ENCODE measurements at places on chromosomes 11 and 22. TPM values are rescaled to one million over a fixed set of nuclear protein-coding genes. Genes with fewer than 3 reads are reported as not detected.

OR5T3 gene
- total RNA-seq, result not detected

DNA sequence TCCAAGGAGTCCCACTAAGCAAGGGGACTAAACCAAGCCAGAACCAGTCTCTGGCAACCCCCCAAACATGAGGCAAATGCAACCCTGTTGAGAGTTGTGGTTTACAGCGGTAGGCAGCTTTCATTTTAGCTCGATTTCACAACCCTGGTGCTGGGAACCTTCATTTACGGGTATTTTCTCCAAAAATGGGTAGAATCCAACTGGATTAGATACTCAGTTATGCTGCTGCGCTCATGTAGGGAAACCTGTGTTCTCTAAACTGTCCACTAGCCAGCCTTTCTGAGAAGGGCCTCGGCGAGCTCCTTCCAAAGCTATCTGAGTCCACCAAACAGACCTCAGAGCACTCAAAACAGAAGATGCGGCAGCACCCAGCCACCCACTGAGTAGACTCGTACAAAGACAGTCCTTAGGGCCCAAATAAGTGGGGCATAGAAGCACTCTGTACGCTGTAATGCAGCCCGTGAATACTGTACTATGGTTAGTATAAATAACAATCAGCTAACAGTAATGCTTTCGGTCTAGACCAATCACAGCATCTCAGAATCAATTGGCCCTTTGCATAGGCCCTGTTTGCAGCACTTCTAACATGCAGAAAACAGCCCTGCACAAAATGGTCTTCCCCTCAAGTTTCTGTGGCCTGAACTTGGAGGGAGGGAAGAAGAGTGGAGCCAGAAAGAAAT lies 104.7 kb downstream of the ETS1 start:
- peak; percentile 72 for DNase-seq

DNA sequence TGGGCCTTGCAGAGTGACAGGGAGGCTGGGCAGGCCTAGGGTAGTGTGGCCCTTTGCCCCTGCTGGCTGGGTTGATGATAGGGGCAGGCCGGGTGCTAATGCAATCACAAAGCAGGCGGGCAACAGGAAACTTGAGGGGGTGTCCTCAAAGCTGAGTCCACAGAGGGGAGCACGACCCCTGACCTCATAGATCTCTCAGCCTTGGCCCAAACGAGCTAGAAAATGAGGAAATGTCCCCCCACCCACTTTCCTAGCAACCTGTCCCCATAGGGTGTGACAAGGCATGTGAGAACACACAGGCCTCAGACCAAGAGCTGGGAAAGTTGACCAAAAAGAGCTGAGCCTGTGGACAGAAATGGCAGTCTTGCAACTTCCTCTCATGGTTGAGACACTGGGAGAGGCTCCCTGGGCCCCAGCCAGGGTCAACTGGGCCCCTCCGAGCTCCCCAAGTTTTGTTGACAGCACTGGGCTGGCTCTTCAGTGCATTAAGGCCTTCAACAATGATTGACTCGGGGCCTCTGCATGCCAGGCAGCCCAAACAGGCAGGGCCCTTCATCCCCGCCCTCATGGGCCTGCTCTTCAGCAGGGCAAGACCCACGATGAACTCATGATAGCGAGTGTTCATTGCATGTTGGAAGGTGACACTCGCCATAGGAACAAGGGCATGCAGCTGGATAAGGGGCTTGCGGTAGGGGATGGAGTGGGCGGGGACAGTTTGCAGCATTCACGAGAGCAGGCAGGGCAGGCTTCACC lies 9.8 kb upstream of the SPI1 start:
- DNase-seq, result no peak

DNA sequence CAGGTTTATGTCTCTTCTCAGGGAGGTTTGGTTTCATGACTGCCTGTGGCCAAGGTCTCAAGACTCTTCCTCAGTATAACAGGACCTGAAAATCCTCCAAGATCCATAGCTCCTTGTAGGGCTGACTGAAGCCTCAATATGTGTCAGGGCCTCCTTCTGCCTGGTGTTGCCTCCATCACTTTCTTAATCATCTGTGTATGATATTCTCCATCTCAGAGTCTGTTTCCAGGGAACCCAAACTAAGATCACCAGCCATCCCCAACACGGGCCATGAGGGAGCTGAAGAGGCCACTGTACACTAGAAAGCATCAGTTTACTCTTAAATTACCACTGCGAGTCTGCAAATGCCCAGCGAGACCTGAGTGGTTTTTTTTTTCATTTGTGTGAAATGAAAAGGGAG lies 17.7 kb downstream of the GGTLC2 start:
- no peak for DNase-seq

- no peak for DNase-seq
Measured at GRCh38 chr11:58525037-58525614, 17.2 kb upstream of the OR5B21 start.

BTBD18 gene
- total RNA-seq, result not detected

DNA sequence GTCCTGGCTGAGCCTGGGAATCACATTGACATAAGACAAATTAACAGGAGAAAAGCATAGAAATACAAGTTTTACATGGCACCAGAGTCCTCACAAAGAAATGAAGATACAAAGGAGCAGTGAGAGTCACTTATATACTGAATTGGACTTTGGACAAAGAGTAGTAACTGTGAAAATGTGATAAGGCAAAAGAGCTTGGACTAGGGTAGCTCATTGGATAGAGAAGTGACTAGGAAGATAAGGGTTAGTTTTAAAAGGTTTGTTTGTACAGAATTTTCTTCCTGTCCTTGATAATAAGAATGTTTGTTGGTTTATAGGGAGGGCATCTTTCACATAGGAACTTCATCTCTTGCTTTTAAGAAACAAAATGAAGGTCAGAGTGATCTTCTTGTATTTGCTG lies 17.9 kb upstream of the NUCB2 start:
- no peak for DNase-seq

DNA sequence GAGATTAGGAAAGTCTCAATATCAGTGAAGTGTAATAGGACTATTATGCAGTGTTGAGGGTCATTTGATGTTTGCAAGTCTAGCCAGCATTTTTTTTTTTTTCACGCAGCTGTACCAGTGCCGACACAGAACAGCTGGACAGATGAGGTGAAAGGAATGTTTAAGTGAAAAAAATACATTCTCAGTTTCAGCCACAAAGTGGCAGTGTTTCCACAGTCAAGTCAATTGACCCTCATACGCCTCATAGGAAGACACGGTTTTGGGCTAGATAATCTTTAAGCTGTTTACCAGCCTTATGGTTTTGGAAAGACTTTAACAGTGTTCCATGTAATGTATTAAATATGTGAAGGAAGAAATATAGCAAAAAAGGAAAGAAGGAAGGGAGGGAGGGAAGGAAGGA lies 349.9 kb upstream of the ANO3 start:
- no peak for DNase-seq

Measured in left cardiac atrium (tissue), 4 donors.